ENCODE measurements at places on chromosomes 7 and 10.

DNA sequence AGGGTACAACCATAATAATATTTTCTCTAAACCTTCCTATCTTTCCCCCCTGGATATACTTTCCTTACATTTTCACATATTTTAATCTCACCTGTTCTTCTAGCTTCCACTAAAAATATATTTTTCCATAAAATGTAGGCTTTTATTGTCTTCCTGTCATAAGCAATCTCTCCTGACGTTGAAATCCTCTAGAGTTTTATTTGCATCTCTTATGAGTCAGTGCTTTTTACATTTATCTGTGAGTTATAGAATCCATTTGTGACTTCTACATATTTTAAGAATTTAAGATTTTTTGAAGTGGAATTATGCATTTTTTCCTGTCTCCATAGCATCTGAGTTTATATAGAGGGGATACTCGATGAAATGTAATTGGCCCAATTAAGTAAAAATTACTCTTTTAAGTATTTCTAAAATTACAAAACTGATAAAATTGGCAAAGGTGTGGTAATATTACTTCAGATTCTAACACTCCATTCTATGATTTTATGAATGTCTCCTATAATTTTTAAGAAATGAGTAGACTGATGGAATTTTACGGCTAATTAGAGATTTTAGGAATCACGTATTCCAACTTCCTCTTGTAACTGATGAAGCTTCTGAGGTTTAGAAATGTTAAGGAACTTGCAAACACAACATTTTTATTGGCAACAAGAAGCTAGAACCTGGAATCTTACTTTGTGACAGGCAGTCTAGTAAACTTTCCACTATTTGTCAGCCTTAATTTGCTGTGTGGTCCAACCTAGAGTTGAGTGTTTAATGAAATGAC lies 422.9 kb upstream of the SEMA3A start:
- no peak for DNase-seq

GRCh38 chr7:155189590-155189989 lies 108.1 kb upstream of the INSIG1 start:
- no peak for DNase-seq

DNA sequence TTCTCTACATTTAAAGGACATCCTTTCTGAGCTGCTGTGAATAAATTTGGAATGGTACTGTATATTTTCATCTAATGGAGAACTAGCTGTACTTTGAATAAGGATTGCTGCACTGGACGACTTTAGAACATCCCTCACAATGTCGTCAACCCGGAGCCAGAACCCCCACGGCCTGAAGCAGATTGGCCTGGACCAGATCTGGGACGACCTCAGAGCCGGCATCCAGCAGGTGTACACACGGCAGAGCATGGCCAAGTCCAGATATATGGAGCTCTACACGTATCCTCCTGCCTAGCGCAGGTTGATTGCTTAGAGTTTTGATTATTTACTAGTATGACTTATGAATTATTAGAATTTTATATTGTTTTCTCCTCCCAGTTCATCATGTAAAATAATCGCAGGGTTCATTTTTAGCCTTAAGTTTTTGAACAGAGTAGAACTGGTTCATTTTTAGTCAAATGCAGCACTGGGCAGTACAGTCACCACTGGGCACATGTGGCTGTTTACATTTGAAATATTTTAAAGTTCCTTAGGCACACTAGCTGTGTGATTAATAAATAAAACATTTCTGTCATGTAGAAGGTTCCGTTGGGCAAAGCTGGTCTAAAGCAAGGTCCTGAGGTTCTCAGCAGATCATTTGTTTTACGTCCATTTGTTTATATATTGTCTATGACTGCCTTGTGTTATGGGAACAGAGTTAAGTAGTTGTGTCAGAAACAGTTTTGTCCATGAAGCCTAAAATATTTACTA lies 31.5 kb downstream of the CUL1 start:
- DNase-seq, result no peak

DNA sequence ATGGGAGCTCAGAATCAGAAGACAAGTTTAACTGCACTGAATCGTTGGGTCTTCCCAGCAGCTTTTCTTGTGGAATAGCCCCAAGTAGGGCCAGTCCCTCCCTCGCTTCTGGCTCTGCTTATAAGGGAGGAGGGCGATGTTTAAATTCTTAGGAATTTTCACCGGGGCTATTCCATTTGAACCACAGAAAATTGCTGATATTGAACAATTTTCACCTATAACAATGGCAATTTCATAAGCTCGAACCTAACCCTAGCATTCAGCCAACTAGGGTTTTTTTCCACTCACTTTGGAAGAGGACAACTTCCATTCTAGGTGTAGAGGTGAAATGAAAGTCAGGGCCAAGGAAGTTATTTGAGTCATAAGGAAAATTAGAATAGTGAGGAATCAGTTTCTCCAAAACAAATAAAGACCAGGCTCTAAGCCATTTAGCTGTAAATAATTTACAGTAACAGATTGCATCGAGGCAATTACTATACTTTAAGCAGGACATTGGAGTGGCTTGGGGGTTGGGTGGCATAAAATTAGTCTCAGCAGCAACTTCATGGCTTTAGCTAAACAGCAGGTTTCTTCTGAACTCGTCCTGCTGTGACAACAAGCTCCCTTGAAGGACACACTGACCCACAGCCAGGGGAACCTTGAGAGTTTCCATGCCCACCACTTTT lies 1.5 kb upstream of the ATP6V0A4 start:
- DNase-seq, result no peak

GRCh38 chr10:75772153-75772887 lies 340.9 kb downstream of the LRMDA start:
- no peak for DNase-seq

DNA sequence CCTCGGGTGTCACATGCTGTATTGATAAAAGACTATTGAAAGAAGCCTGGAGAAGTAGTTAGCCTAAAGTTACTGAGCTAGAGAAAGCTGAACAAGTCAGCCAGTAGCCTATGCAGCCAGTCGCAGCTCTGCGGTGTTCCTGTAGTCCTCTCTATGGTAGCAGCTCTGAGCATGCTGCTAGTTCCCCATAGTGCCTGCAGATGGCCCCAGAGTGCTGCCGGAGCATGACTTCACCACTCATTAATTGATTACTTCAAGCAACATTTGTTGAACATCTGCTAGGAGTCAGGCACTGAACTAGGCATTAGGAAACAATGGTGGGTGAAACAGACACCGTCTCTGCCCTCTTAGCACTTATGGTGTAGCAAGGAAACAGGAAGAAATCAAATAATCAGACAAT lies 422.7 kb downstream of the SORCS3 start:
- peak; percentile 7 for DNase-seq

DNA sequence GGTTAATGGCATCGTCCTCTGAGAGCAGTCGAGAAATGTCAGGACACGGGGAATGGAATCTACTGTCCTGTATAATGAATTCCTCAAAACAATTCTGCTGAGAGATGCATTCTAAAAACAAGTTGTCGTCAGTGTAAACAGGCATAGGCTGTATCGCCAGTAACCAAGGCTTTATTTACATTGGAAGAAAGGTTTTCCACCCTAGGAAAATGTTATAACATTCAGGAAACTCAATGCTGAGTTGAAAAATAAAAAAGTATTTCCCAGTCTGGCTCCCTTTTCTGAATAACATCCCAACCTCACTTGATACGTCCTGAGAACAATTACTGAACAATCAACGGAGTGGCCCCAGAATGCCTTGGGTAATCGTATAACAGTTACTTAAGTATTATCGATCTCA lies 79.6 kb upstream of the UCN3 start:
- no peak for DNase-seq

- DNase-seq, result no peak
These were observed 353.6 kb upstream of the AUTS2 start for GRCh38 chr7:69244701-69245100.

- DNase-seq, result no peak
These were observed 4.6 kb downstream of the PWWP2B start for GRCh38 chr10:132401401-132402118.

DNA sequence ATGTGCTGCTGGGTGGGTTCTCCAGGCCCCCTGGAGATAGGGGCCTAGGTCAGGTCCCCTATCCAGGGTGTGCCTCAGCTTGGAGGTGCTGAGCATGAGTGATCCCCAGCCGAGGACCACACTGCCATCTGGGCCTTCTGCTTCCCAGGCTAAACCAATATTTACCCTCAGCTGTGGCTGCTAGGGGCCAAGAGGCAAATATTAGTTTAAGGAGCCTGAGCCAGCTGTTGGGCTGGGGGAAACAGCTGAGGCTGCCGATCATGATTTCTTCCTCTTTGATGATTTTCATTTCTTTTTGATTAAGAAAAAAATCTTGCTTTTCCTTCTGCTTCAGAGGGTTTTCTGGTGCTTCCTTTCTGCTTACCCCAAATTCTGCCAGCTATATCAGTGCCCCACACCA lies 83.4 kb downstream of the NEURL1 start:
- no peak for DNase-seq

- no peak for DNase-seq
These were observed 100.9 kb downstream of the LHPP start for GRCh38 chr10:124562425-124563060.

DNA sequence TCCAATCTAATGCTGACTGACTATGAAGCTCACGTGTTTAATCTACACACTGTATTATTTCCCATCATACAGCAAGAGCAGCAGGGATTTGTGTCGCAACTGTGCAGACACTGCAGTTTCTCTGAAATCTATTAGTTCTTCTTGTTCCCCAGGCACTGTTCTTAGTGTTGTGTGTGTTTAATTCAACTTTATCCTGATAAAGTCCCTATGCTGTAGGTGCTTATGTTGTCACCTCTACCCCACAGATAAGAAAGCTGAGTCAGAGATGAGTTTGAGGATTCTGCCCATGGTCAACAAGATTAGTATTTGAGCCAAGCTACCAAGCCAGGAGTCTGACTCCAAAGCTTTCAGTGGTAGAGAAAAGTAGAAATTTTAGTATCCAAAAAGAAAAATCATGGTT lies 22.5 kb upstream of the EPHB6 start:
- DNase-seq, result no peak

- DNase-seq, result no peak
These were observed 146.6 kb upstream of the RNF32 start for GRCh38 chr7:156493942-156494341.

DNA sequence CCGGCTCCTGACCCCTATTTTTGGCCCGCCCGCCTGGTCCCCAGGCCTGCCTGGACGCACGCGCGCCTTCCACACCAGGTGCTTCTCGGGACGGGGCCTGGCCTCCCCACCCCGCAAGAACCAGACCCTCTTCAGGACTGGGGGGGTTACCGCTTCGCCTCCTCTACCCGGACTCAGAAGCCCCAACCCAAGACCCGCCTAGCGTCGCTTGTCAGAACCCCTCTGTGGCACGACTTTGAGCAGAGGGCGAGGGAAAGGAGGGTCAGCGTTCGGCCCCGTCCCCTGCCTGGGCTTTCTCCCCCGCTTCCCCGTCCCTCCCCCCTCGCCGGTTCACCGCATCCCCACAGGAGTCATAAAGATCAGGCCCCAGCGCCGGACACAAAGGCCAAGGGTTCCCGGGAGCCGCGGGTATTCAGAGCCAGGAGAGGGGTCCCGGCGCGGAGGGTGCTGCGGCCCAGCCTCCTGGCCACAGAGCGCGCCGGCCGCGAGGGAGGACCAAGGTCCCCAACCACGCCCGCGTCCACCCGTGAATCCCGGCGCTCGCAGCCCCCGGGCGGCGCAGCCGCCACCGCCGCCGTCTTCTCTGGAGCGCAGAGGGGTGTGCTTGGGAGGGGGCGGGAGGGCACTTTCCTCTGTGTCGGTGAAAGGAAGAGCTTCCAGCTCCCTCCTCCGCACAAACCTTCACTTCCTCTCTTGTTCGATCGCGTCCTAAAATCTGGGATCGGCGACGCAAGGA lies 351.9 kb downstream of the DNAJB6 start:
- DNase-seq, result no peak

- peak; percentile 13 for DNase-seq
These were observed at the start of gene AMPH for GRCh38 chr7:38630720-38631673. TSS of gene AMPH (minus strand) at chr7:38631373. CDS start at chr7:38631351, 22 bp downstream.

DNA sequence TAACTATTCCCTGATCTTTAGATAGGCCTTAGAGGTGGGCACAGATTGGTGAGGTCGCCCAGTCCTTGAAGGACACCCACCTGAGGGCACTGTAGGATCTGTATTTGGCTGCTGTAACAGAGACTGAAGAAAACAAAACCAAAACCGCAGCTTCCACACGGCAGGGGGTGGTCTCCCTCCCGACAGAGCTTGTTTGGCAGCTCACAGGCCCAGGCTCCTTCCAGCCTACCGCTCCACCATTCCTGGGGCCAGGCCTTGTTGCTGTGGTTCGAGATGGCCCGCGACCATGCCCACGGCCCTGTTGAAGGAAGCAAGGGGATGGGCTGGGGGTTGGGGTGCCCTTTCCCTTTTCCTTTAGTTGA lies 30.4 kb downstream of the ZNF783 start:
- DNase-seq, result no peak

- DNase-seq, result no peak
These were observed 7.0 kb downstream of the AQP1 start for GRCh38 chr7:30918676-30919075.

DNA sequence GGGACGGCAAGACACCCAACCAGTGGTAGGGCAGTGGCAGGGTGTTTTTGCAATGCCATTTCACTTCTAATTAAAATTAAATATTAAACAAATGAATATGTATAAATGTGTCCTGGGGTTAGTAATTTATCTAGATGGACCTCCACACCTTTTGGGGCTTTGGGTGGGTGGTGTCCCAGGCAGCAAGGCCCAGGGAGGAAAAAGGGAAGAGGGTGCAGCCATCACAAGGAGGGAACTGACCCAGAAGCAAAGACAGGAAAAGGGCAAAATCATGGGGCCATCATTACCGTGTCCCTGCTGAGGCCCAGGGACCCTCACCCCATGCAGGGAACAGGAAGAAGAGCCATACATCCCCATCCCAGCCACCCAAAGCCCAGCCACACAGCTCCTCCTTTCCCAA lies 204.6 kb downstream of the GRID1 start:
- no peak for DNase-seq

DNA sequence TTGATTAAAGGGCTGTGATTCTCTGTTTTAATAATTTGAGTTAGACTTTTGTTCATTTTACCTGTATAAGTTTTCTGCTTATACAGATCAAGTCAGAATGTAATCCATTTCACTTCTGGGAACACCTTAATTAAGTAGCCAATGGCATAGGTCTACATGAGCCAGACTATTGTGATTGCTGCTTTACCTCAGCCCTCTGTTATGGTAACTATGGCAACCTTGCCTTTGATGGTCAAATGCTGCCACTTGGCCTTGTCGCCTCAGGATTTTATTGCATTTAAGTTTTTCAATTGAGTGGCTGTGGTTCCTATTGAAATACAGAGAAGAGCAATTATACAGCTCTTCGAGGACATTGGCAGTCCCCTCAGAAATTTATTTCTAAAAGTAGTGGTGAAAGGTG lies 64.3 kb upstream of the TMEM106B start:
- no peak for DNase-seq

GRCh38 chr10:100743626-100744135 lies 1.7 kb upstream of the PAX2 start:
- DNase-seq, result peak; percentile 70

- peak; percentile 53 for DNase-seq
These were observed 927 bp upstream of the ALOX5 start for GRCh38 chr10:45373003-45373575.

- DNase-seq, result no peak
These were observed 611.9 kb downstream of the PTPRN2 start for GRCh38 chr7:157975401-157976372.

Data from K562 (cell line).